Bronchial epithelial cell (primary cell): ENCODE measurements at places on chromosomes 12 and 14.

DNA sequence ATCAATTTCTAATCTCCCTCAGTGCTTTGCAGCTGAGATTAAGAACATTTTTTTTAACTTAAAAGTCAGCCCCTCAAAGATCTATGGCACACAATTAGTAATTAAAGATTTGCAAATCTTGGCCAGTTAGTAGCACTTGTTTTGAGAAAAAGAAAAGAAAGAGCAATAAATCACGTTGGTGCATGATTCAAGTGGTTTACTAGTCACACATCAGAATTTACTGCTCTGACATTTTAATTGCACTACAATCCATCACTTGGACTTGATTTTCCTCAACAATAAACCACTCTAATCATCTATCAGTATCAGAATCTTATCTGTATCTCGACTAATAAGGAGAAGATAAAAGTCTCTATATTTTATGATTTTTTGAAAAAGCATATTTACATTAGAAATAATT is 154.3 kb downstream of the HELB start:
- DNase-seq: no peak

GRCh38 chr12:124617615-124618014 is 50.2 kb upstream of the NCOR2 start:
- DNase-seq: no peak

DNA sequence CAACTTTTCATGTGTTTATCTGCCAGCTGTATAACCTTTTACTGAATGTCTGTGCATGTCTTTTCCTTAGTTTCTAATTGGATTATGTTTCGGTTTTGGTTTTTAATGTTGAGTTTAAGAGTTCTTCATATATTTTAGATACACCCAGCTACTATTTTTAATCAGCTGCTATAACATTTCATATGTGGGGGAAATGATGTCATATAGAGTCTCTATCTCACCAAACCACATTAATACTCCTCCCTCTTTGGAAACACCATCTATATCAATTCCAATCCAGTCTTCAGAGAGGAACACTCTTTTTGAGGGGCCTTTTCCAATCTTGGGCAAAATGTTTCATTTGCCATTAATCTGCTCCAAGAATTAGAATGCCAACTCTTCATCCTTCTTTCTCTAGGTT is 28.5 kb upstream of the GCH1 start:
- DNase-seq: no peak

GRCh38 chr14:49863487-49864281 is 11.1 kb upstream of the NEMF start:
- no peak for DNase-seq

DNA sequence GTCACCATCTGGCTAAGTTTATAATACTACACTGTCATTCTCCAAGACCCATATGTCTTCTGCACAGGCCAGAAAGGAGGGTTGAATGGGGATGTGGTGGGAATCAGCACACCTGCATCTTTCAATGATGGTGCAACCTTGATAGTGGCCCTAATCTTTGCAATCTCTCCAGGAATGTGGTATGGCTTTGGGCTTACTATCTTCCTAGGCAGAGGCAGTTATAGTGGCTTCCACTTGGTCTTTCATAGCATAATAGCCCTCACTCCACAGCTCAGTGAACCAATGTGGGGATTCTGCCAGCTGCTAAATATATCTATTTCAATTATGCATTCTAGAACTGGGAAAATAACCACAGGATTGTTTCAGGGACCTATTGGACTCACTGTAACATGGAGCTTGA is 61.8 kb upstream of the ATP2B1 start:
- DNase-seq: no peak

GRCh38 chr14:91061056-91061887 is 831 bp upstream of the RPS6KA5 start:
- DNase-seq: no peak

DNA sequence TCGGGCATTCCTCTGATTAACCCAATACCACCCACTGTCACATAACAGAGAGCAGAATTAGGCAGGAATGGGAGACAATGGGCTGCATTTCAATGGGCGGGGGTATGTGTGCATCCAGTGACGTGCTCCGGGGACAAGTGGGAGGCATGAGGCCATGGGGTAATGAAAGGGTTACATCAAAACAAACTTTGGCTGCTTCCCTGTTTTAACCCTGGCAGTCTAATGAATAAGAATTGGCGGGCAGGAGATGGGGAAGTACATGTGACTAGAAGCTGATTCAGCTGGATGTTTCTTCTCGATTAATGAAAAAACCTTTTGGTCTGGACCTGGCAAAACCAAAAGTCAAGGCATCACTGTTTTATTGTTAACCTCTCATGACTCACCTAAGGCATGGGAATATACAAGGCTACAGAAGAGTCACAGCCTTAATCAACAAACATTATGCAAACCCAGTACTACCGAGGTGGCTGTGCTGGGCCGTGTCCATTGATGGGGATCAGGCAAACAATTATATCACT is 44.2 kb downstream of the SOCS2 start:
- DNase-seq: peak; percentile 95

DNA sequence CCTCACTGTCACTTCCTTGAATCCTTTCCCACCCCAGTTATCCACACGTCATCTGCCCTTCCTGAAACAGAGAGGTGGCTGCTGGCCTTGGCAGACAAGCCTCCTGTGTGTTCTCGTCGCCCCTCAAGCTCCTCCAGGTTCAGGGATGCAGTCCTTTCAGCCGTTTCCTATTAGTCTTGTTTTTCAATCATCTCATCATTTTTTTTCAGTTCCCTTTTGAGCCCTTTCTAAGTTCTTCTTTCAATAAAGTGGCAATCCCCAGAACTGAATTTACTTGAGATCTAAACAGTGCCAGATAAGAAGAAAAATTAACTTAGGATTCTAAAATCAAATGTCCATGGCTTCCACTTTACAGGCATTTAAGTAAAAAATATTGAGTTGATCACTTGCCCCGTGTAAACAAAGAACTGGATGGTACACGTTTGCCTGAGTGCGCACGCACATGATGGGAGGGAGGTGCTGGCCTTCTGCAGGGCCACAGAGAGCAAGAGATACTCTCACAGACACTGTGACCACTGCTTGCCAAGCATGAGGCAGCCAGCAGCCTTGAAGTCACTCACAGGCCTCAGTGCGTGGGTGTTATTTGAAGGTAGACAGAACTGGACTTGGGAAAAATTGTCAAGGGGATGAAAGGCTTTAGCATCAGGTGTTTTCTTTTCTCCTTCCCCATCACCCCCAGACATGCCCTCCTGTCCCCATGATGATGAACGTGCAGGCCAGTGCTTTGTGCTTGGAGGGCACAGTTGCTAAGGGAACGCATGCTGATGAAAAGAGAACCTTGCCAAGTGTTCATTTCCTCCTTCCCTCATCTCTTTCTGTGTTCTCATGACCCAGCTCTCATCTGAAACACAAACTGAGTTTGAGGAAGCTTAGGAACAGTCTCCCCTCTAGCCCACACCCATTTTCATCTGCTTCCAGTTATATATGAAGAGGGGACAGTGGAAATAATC is 408.3 kb downstream of the EGLN3 start:
- DNase-seq: no peak

DNA sequence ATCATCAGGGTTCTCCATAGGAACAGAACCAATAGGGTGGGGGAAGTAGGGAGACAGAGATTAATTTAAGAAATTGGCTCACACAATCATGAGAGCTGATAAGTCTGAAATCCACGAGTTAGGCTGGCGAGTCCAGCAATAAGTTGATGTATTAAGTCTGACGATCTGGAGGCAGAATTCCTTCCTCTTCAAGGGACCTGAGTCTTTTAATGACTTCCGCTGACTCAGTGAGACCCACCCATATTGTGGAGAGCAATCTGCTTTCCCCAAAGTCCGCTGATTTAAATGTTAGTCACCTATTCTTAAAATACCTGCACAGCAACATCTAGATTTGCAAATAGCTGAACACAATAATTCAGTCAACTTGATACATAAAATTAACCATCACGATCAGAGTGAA is 97.8 kb downstream of the SPTSSA start:
- peak; percentile 61 for DNase-seq

DNA sequence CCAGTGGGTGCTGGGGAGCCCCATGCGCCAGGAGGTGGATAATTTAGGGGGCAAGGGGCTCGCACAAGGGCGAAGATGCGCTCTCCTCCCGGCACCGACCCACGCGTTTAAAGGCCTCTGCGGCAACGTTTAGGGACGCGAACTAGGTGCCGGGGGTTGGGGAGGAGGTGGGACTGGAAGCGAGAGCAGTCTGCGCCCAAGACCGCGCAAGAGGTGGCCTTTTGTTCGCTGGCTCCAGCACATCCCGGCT is 1.3 kb downstream of the SLC38A1 start:
- DNase-seq: no peak

DNA sequence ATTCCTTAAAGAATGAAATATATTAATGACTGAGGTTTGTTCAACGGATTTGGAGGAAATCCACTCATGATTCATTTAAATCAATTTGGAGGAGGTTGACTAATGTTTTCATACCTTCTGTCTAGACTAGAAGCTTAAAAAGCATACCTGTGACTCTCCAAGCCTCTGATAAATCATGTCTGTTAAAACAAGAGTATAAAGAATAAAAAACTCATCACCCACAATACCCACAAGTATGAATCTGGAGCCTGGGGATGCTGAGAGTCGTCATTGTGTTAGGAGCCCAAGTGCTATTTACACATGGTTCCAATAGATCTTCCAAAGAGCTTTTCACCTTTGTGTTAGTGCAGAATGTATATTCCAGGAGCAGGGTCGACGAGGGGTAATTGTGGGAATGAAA is 86.8 kb upstream of the ADAMTS20 start:
- peak; percentile 74 for DNase-seq

DNA sequence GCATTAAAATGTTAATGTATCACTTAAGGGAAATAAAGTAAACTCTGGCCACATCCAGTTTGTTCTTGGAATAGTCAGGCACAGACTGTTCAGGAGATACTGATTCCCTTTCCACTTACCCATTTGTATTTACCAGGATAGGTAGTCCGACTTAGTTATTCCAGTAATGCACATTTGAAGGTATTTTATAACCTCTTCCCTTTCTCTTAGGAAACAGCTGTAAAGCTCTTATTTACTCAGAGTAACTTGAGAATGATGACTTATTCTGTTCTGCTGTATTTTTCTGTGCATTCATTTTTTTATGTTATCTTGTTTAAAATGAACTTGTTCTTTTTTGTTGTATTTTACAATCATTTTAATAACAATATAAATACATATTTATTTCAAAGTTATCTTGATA is 78.0 kb downstream of the METTL25 start:
- DNase-seq: peak; percentile 30

DNA sequence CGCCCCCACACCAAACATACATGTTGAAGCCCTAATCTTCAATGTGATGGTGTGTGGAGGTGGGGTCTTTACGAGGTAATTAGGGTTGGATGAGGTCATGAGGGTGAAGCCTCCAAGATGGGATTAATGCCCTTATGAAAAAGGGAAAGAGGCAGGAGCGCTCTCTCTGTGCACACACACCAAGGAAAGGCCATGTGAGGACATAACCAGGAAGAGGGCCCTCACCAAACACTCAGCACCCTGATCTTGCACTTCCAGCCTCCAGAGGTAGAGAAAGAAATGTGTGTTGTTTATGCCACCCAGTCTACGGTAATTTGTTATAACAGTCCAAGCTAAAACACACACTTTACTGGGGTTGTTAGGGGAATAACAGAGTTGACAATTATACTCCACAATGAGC is 14.6 kb upstream of the PITPNM2 start:
- DNase-seq: no peak

DNA sequence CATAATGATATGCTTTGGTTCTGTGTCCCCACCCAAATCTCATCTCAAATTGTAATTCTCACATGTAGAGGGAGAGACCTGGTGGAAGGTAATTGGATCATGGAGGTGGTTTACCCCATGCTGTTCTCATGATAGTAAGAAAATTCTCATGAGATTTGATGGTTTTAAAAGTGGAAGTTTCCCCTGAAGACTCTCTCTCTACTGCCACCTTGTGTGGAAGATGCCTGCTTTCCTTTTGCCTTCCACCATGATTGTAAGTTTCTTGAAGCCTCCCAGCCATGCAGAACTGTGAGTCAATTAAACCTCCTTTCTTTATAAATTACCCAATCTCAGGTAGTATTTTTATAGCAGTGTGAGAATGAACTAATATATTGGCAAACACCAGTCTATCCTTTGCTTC is 260.4 kb upstream of the PPFIA2 start:
- DNase-seq: peak; percentile 36

GRCh38 chr12:10939163-10939562 is at the start of gene TAS2R14:
TSS of gene TAS2R14 (minus strand) at chr12:10939263. CDS start at chr12:10939207, 56 bp downstream.
- peak; percentile 11 for DNase-seq

DNA sequence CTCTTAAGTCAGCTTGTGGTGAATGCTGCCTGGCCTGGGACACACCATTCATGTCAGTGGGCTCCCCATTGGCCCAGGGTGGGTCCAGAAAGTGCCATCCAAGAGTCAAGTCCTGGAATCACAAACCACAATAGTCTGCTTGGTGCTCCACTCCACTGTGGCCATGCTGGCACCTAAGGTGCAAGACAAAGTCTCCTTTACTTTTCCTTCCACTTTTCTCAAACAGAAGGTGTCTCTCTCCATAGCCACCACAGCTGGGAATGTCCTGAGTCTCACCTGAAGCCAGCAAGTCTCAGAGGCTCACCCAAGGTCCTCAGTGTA is 9.0 kb downstream of the RDH16 start:
- DNase-seq: no peak

GRCh38 chr12:26803552-26803951 is 29.4 kb downstream of the ITPR2 start:
- DNase-seq: peak; percentile 56

DNA sequence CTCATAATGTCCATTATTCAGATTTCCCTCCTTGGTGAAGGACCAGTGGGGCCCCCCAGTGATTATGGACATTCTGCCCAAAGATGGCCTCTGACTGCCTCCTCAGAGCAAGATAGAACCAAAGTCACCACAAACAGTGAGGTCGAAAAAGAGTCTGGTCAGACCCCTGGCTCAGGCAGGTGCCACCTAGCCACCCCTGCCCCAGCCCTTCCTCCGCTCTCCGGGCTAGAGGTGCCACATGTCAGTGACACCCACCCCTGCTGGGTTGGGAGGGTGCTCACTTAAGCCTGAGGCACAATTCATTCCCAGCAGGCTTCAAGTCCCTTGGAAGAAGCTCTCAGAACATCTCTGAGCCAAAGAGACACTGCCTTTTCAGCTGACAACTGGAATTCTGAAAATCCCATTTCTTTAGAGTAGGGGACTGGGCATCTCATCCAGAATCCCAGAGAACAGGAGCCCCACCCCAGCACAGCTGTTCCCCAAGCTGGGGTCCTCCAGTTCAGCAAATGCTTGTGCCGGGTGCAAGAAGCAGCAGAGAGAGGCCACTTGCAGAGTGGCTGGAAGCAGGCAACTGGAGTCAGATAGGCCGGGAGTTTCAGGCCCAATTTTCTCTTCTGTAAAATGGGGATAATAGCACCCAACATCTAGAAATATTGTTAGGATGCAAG is 50.3 kb downstream of the ISCA2 start:
- DNase-seq: no peak

- no peak for DNase-seq
Measured at GRCh38 chr12:118282767-118283166, 89.9 kb downstream of the TAOK3 start.

DNA sequence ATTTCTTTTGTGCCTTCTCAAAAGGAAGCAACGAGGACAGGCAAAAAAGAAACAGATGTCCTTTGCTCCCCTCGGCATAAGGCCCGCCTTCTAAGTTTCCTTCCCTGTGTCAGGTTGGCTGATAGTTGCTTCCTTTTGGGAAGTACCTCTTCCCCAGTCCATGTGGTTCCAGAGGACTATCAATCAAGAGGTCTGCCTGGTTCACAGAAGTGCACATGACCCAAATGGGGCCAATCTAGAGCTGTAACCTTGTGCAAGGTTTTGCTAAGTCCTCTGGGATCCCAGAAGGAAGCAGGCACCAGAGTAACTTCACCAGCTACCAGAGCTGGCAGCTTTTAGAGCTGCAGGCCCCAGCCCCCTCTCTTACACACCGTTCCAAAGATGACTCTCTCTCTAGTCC is 42.6 kb downstream of the TMEM63C start:
- DNase-seq: no peak
